Astrocyte (in vitro differentiated cells and primary cell): ENCODE measurements at places on chromosomes 2 and 18. TPM values are rescaled to one million over a fixed set of nuclear protein-coding genes. Genes with fewer than 3 reads are reported as not detected.

DNA sequence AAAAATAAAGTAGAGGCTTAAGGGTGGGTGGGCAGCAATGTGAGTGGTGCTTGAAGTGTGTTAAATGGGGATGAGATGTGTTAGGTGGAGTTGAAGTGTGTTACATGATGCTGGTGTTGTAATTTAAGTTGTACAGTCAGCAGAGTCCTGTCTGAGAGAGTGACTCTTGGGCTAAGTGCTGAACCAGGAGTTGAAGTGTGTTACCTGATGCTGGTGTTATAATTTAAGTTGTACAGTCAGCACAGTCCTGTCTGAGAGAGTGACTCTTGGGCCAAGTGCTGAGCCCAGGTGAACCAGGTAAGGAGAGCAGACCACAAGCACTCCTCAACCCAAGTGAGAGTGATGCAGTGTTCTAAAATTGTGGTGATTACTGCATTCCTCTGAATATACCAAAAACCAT lies 40.6 kb downstream of the LCLAT1 start:
- no peak overlapping the region for H3K27ac ChIP-seq
- H3K4me3 ChIP-seq, result no peak overlapping the region
- no peaks in the 10 kb centered on the region for H3K36me3 ChIP-seq
- H3K27me3 ChIP-seq, result no peaks in the 10 kb centered on the region
- DNase-seq, result no peak
- no peaks in the 10 kb centered on the region for H3K4me1 ChIP-seq

DNA sequence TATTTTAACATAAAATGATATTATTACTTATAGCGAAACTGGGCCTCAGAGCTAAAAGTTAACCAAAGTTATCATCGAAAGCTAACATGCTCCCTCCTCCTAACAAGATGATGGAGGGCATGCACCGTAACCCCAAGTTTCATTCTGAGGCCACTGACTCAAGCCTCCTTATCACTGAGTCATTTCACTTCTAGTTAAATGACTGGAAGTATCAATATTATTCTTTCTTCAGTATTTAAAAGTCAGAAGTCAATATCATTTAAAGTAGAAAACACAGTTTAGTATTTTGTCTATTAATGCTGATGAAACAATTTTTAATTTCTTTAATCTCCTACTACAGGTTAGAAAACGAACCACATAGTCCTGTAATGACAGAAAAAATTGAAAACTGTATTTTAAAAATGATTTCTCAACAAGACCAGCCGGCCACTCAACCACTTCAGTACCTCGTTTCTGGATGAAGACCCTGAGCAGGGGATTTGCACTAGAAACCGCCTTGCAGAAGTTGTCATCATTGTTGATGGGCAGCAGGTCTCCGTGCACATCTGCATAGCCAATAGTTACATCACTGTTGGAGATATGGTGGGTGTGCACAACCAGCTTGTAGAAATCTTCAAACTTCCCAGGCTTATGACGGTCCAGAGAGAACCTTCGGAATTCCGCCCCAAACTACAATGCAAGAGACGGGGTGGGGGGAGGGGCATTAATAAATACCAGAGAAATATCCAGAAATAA lies 44.9 kb downstream of the PARD6G start:
- peaks cover 21% of the 10 kb centered on the region for H3K4me1 ChIP-seq
- H3K27me3 ChIP-seq, result no peaks in the 10 kb centered on the region
- H3K27ac ChIP-seq, result no peak overlapping the region

DNA sequence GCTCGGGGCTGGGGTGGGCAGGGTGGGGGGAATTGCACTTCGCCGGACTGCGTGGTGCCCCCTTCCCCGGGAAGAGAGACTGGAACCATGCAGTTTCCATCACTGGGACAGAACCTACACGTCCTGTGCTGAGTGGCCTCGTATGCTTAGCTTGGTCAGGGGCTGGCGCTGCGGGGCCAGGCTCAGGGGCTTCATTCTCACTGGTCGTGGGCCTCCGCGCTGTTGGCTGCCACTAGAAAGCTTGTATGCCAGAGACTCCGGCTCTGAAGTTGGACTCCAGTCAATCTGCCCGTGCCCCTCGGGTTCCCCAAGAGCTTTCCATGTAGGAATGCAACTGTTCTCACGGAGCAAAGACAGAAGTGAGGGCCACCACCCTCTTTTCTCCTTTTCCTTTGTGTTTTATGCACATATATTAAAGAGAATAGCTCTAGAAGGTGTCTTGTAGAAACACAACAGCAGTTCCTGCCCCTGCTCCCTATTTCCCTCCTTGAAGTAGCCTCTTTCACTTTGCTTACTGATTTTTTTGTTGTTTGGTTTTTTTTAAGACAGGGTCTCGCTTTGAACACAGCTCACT lies 64.0 kb upstream of the YWHAQ start:
- H3K4me3 ChIP-seq, result no peak overlapping the region
- H3K36me3 ChIP-seq, result no peaks in the 10 kb centered on the region
- no peak overlapping the region for H3K27ac ChIP-seq
- H3K4me1 ChIP-seq, result peaks cover 19% of the 10 kb centered on the region

GRCh38 chr18:13026583-13027270 lies 35.6 kb downstream of the CEP192 start:
- H3K4me3 ChIP-seq, result no peak overlapping the region
- DNase-seq, result peak; percentile 41
- peaks cover 23% of the 10 kb centered on the region for H3K36me3 ChIP-seq
- peak overlapping the region; percentile 28 for H3K27ac ChIP-seq
- H3K27me3 ChIP-seq, result no peaks in the 10 kb centered on the region

DNA sequence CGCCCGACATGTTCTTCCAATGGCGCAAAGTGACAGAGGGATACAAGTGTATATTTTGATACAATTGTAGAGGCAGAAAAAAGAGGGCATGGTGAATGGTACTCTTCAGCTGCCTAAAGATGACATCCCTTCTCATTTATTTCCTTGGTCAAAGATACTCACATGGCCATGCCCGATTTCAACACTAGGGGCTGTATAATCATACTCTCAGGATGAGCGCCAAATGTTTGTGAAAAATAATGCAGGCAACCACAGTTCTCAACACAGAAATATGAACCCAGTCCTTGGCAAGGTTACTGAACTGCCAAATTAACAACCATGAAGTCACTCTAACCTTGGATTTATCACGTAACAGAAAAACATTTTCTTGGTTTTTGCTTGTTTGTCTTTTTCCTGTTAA lies 204.4 kb downstream of the CCDC102B start:
- no peak for DNase-seq
- no peak overlapping the region for H3K27ac ChIP-seq
- H3K4me1 ChIP-seq, result no peaks in the 10 kb centered on the region
- H3K36me3 ChIP-seq, result no peaks in the 10 kb centered on the region
- H3K27me3 ChIP-seq, result no peaks in the 10 kb centered on the region

The PREPL gene
- total RNA-seq, result 46.2 and 50.6 TPM in 2 replicates

The REG3A gene
- not detected in 2 replicates for total RNA-seq

The ASXL3 gene
- 6.4 and 8.2 TPM in 2 replicates for total RNA-seq

The CREG2 gene
- 0.11 TPM in 1 of 2 replicates, not detected in the other for total RNA-seq

The SNORC gene
- total RNA-seq, result 2.1 and 3.1 TPM in 2 replicates

The RAB6C gene
- total RNA-seq, result 0.09 and 0.14 TPM in 2 replicates

The SPEG gene
- total RNA-seq, result 71.2 and 76.1 TPM in 2 replicates
